Muscle of leg (tissue), 16 donors: ENCODE measurements at places on chromosomes 2 and 18. TPM values are rescaled to one million over a fixed set of nuclear protein-coding genes. Genes with fewer than 3 reads are reported as not detected.
A peak's percentile ranks its signal among the peaks of the same experiment; 100 is the strongest.

Gene STARD6
- 0.18 TPM for total RNA-seq

DNA sequence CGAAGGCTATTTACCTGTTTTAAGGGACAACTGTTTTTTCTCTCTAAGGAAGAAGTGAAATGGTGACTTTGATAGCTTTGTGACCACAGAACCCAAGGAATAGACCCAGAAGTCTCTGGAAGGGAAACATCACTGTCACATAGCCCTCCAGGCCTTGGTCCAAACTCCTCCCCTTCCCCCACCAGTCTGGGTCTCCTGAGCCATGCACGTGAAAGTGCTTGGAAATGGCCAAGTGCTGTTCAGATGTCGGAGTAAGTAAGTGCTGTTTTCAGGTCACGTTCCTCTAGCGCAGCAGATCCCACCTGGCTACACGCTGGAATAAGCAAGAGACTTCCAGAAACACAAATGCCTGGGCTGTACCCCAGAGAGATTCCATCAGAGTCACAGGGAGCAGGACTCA, 73.0 kb upstream of the AFF3 start:
- DNase-seq, result peak; percentile 51

GRCh38 chr18:12377556-12378197, 650 bp upstream of the AFG3L2 start:
- no peak for DNase-seq

DNA sequence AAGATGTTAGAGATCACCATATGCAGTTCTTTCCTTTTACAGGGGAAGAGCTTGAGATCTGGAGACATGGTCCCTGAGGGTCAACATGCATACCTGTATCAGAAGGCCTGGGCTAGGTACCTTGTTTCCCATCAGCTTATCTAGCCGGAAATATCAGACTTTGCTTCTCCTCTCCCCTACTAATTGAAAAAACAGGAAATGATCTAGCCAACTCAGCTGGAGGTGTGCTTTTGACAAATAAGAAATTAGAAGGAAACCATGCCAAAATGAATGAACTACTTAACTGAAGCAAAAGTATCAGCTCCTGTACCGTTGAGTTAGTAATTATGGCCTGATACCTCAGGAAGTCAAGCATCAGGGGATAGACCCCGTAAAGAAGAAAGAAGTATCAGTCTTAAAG, 20.4 kb downstream of the PKP4 start:
- DNase-seq, result no peak

DNA sequence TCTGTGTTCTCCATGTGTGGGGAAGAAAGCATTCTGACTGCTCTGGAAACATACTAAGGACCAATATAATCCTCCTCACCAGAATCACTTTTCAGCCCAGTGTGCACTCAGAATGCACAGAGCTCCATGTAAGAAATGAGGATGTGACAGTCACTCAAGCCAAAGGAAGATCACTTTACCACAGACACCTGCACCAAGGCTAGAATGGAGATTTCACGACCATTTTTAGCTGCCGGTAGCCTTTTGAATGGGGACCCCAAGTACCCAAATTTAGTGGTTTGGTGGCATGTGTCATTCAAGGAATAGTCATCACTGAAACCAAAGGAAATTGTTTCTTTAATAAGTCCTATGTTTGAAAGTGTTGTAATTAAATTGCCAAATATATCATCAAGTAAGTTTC, 613.2 kb upstream of the ACVR2A start:
- DNase-seq, result no peak

DNA sequence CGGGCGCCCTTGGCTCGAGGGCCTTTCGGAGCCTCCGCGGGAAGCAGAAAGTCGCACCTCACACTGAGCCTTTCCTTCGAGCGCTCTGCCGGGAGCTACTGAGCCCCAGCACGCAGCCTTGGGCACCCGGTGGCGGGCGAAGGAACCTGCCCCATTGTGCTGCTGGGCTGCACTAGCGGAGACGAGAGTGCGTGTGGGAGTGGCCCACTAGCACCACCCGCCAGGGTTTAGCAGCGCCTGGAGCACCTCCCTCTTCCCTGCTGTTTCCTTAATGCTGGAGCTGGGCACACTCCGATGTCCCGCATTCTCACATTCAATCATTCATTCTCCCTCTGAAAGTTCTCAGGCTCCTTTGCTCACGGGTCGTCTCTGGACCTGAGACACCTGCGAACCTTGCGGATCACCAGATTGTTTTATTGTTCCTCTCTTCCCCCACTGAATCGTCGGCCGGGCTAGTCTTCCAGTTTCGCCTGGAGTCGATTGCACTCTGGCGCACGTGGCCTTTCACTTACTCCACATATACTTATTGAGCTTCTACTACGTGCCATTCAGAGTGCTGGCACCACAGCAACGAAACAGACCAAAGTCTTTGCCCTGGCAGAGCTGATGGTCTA, 8.5 kb upstream of the PAX3 start:
- no peak for DNase-seq
